ENCODE measurements at places on chromosomes 2 and 18.

DNA sequence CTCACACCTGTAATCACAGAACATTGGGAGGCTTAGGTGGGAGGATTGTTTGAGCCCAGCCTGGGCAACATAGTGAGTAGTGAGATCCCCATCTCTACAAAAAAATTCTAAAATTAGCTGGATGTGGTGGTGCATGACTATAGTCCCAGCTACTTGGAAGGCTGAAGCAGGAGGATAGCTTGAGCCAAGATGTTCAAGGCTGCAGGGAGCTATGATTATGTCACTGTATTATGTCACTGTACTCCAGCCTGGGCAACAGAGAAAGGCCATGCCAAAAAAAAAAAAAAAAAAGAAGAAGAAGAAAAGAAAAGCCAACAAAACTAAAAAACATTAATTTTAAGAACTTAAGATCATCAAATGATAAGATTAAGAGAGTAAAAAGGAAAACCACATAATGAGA is 17.4 kb upstream of the NCOA1 start:
- DNase-seq, result no peak

DNA sequence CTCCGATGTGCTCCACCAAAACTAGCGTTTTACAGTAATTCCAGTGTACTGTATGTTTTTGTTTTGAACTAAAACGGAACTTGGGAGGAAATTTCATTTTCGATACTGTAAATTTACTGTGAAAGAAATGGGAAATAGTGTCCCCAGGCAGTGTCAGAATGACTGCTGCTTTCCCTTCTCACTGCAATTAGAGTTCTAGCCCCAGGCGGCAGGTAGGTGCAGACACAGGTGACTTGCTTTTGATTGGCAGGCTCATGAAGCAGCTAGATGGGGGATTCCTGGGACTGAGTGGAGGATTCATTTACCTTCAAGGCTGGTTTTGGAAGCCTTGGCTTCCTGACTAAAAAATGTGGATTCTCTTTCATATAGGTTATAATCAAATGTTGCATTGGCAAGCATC is 27.0 kb downstream of the RPRM start:
- DNase-seq, result no peak

DNA sequence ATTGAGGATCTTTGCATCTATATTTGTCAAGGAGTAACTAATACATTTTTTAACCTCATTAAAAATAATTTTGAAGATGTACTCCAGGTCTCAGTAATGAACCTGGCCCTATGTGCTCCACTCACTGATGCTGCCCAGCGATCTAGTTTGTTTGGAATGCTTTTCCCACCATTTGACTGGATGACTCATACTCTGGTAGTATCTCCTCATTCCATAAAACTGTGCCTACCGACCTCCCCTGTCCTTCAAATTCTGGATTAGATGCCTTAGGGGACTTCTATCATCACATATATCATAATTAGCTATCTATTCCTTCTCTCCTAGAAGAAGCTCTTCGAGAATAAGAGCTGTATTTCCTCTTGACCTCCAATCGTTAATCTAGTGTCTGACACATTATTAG is 83.8 kb downstream of the FAM117B start:
- DNase-seq, result no peak

DNA sequence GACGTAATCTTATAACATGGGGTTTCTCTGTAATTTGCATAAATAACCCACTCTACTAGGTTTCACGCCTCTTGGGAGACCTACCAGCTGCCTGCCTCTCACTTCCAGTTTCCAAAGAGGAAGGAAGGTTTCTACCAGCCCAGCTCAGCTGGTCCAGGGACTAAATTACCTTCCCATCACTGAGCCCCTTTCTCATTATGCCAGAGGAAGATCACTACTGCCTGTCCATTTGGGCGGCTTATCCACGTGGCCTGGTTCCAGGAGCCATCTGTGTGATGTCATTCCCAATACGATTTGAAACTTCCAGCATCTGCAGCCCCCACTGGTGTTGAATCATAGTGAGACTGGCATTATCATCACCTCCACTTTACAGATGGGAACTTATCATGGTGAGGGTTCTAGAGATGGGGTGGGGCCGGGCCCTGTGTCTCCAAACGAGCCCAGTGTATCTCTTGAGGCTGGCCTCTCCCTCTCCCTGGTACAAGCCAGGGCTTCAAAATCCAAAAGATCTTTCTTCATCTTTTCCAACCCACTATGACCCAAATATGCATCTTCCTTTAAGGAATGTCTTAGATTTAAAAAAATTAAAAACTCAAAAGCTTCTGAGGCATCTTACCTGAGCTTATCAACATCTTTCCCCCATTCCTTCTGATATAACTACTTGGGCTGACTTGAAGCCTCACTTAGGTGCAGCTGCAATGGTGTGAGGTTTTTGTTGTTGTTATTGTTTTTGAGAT is 140.8 kb downstream of the DDX1 start:
- DNase-seq, result no peak

GRCh38 chr2:80396276-80396675 is 91.7 kb upstream of the LRRTM1 start:
- no peak for DNase-seq

GRCh38 chr2:207182911-207183310 is 17.2 kb upstream of the KLF7 start:
- no peak for DNase-seq

- no peak for DNase-seq
Measured at GRCh38 chr2:240637901-240638345, 12.6 kb downstream of the GPR35 start.

- no peak for DNase-seq
Measured at GRCh38 chr2:230751062-230751461, 38.4 kb downstream of the CAB39 start.

DNA sequence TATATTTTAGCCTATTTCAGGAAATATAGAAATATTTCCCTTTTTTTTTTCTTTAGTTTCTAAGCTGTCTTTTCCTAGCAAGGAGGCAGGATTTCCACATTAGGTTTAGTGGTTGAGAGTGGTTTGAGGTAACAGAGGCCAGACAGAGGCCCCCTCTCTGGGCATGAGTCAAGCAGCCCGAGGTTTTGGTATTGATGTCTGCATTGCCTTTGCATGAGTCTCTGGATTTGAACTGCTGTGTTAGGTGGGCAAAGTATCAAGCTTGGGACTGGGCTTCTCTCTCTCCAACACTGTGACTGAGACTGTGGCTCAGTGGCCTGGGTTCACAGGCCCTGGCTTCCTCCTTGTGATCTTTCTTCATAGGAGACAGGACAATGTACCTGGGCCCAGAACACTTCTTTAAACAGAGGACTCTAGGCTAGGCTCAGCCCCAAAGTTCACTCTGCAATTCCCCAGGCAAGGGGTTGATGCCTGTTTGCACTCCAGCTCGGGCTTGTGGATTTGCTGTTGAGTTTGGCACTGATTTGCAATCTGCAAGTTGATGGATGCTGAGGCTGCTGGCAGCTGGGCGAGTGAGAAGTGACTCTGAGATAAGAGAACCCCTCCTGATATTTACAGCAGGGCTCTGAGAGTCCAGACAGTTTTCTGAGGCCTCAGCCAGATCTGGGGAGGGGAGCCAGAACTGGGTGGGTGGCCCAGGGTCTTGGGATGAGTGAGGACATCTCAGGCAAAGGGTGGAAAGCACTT is 271.2 kb downstream of the EN1 start:
- DNase-seq, result no peak

GRCh38 chr2:38076710-38077430 is 919 bp upstream of the CYP1B1 start:
- peak; percentile 81 for DNase-seq

- no peak for DNase-seq
Measured at GRCh38 chr2:85800586-85800985, 46.8 kb downstream of the ATOH8 start.

DNA sequence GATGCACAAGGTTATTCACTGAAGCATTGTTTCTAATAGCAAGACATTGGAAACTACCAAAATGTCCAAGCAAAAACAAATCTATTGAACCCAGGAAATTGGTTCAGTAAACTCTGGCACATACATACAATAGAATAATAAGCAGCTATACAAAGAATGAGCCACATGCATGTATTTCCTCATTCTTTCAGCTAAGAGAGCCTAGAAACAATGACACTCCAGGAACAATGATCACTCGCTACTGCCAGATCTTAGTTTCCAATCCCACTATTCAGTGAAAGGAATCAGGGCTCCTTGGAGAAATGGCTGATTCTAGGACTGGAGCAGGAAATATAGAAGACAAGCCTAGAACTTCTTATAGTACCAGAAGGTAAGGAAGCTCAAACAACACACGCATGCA is 221.9 kb upstream of the AGAP1 start:
- DNase-seq, result no peak

DNA sequence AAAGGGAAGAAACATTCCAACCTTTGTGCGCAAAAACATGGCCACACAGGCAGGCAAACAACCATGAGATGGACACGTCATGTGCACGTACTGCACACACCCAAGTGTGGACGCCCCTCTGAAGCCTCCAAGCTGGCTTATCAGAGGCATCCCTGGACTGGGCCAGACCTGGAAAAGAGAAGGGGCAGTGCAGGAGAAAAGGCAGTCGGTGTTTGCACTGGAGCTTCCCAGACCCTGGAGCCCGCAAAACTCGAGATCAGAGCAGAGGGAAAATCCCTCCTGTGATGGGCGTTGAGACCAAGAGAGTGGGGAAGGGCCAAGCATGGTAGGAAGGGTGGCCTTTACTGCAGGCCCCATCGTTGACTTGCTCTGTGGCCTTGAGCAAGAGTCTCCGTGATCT is 269.5 kb downstream of the CYRIA start:
- DNase-seq, result no peak

- no peak for DNase-seq
Measured at GRCh38 chr2:193847991-193848390, 1653.3 kb upstream of the TMEFF2 start.

DNA sequence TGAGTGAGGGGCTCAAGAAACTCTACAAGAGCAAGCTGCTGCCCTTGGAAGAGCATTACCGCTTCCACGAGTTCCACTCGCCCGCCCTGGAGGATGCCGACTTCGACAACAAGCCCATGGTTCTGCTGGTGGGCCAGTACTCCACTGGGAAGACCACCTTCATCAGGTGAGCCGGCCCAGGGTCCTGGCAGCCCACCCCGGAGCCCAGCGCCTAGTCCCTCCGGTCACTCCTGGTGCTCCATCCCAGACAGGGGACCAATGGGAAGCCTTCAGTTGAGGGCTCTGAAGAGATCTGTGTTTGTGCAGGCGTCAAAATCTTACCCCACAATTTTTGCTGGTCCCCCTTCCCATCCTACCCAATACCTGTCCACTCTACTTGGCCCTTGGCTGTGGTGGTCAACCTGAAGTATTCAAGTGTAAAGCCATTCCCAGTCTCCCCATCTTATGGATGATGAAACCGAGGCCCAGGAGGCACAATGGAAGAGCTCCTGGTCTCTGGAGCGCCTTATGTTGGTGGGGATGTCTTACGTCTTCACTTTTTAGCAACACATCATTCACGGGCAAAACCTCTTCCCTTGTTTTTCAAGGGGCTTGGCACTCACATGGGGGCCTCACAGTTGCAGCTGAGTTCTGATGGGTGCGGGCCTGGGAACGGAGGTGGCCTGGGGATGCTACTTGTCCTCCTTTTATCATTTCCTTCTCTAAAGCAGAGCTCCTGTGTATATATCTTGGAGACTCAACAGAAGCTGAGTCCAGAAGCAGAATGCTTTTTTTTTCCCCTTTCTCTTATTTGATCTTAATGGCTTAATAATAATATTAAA is 941 bp downstream of the EHD3 start:
- no peak for DNase-seq

DNA sequence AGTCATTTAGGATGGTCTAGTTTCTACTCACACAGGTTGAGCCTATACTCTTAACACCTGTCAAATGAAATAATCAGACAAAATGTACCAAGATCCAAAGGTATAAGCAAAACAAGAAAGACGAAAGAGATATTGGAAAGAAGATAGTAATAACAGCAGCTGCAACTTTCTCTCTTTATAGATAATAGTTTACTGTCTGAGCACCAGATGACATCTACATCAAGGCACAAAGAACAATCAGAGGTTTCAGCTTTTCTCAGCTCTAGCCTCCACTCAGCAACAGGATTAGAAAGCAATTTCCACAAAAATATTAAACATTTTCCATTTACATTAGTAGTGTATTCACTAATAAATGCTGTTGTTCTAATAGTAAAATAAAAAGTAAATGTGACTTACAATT is 66.3 kb downstream of the RTTN start:
- DNase-seq, result no peak

DNA sequence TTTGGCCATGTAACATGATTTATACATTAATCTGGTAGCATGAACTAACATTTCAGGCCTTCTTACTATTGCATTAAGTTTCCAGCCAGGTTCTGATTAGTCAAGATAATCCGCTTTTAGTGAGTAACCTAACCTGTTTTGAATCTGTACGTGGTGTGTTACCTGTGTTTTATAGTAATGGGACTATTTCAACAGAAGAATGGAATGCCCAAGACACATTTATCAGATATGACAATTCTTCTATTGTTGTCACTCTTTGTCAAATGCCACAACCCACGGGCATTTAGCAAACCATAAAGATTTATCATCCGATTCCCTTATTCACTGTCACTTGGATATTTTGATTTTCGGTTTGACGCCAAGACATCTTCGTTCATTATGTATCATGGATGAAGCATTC is 117.9 kb downstream of the ETAA1 start:
- DNase-seq, result no peak

GRCh38 chr2:85838641-85839040 is 50.1 kb downstream of the ST3GAL5 start:
- no peak for DNase-seq

- no peak for DNase-seq
Measured at GRCh38 chr2:106012591-106013347, 181.3 kb downstream of the UXS1 start.

DNA sequence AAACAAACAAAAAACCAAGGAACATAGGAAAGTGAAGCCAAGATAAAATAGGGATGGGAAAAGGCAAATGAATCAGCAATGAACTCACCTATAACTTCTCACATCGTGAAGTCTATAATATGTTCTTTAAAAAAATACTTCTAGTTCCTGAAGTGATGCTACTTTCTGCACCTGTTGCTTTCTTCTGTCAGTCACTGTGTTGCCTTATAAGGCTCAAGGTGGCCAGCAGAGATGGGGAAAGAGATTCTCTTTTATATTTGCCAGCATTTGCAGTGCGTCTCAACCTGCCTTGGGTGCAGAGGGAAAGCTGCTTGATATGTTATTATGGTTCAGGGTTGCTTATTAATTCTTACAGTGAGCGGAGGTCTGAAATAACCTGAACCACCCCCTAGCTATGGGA is 14.0 kb downstream of the QPCT start:
- no peak for DNase-seq

DNA sequence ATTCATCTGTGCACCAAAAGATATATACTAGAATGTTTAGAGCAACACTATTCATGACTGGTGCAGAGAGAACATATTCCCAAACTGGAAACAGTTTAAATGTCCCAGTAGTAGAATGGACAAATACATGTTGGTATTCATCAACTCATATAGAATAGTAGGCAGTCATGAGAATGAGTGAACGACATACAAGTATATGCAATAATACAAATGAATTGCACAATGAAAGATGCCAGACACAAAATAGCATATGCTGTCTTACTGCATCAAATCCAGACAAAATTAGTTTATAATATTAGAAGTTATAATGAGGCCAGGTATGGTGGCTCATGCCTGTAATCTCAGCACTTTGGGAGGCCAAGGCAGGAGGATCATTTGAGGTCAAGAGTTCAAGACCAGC is 8.3 kb upstream of the PRKAG3 start:
- DNase-seq, result no peak
